ENCODE measurements at places on chromosomes 7 and 10. TPM values are rescaled to one million over a fixed set of nuclear protein-coding genes. Genes with fewer than 3 reads are reported as not detected.

SPDYE16 gene
- not detected for polyA plus RNA-seq

HMX2 gene
- not detected for polyA plus RNA-seq

SORCS1 gene
- not detected for polyA plus RNA-seq

PMPCB gene
- 71.2 TPM for polyA plus RNA-seq

PDAP1 gene
- polyA plus RNA-seq = 21.5 TPM

ASAH2B gene
- polyA plus RNA-seq = 1.9 TPM

OPN1SW gene
- polyA plus RNA-seq = not detected

TFR2 gene
- polyA plus RNA-seq = 2.8 TPM

MAPK8 gene
- 22.3 TPM for polyA plus RNA-seq

AKR1D1 gene
- not detected for polyA plus RNA-seq
